Uterus (tissue), 4 donors: ENCODE measurements at places on chromosomes 7 and 10.
A peak's percentile ranks its signal among the peaks of the same experiment; 100 is the strongest.

DNA sequence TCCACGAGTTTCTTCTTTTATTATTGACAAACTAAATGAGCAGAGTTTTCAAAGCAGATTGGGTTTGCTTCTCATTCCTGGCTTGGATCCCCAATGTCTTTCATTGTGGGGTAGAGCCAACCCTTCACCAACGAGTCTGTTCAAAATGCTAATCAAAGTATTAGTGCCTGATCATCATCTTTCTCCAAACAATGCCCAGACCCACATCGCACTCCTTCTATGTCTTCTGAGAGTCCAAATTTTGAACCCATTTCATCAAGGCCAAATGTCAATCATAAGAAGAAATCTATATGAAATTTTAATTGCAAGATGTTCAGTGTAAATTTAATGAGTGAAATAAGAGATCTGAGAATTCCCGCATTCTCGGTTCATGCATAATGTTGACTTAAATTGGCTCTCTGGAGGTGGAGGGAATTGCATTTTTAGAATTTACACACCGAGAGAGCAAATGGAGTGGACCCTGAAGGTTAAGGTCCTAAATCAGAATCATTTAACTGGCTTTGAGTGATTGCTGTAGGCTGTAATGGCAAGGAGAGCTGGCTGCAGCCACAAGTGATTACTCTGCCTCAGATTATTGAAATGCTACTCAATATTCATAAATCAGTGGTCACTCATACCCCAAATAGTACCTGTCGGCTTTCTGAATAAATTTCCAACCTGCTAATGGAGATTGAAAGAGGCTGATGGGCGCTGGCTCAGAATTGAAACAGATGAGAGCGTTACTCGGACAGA is 602.9 kb downstream of the TYW1 start:
- no peak for DNase-seq

DNA sequence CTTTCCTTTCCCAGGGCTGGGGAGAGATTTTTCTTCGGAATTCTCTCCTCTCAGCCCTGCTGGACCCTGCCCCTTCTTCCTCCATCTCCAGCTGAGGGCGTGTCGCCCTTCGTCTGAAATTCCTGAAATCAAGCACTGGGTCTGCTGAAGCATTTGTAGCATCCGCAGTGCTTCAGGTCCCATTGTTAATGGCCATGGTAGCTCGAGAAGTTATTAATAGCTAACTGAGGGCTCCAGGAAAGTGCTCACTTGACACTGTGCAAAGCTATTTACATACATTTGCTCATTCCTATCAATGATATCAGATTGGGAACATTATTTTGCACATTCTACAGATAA is 515 bp downstream of the FAM149B1 start:
- no peak for DNase-seq

GRCh38 chr7:38189231-38189938 is 11.3 kb downstream of the STARD3NL start:
- DNase-seq = no peak

DNA sequence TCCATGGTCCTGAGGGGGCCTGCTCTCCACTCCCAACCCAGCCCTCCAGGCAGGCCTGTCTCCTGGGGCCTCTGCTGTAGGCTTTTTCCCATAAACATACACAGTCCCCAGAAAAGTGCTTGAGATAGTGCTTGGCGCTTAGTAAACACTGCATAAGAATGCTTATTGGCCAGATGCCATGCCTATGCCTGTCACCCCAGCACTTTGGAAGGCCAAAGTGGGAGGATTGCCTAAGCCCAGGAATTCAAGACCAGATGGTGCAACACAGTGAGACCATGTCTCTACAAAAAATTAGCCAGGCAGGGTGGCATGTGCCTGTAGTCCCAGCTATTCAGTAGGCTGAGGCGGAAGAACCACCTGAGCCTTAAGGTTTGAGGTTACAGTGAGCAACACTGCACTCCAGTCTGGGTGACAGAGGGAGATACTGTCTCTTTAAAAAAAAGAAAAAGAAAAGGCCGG is 24.6 kb upstream of the ASL start:
- DNase-seq = no peak

GRCh38 chr7:23357190-23358093 is 58.3 kb downstream of the MALSU1 start:
- DNase-seq = no peak

DNA sequence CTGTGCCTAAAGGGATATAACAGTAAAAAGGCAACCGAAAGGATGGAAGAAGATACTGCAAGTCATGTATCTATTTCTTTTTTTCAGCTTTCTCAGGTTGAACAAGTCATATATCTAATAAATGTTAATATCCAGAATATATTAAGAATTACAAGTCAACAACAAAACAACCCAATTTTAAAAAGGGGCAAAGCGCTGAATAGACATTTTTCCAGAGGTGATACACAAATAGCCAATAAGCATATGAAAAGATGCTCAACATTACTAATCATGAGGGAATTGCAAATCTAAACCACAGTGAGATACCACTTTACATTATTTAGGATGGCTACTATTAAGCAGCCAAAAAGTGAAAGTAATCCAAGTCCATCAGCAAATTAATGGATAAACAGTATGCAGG is 23.0 kb downstream of the DBF4 start:
- DNase-seq = no peak

- no peak for DNase-seq
Measured at GRCh38 chr10:29132551-29133111, 156.2 kb upstream of the LYZL1 start.

DNA sequence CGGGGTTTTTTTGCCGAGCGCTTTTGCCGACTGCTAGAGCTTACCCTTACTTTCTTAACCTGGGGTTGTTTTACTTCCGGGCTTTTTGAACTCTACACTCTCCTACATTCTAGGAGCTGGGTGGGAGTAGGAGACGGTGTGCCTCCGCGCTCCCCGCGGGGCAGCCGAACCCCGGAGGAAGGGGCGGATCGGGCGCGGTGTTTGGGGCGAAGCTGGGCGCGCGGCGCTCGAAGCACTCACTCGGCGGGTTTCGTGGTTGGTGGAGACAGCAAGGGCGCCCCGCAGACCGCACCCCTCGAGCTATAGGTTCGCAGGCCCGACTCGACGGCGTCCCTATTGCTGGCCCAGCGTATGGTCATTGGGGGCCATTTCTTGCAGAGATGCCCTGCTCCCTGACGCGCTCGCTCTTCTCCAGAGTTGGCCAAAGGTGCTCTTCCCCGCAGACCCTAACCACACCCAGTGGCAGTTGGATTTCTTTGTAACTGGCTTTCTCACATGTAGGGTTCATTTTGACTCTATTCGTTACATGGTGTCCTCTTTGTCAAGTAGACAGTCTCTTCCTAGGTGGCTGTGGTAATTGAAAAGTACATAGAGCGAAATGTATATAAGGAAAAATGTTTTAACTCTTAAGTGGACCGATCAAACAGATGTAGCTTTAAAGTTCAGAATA is 364 bp downstream of the ZNF518A start:
- DNase-seq = peak; percentile 43

DNA sequence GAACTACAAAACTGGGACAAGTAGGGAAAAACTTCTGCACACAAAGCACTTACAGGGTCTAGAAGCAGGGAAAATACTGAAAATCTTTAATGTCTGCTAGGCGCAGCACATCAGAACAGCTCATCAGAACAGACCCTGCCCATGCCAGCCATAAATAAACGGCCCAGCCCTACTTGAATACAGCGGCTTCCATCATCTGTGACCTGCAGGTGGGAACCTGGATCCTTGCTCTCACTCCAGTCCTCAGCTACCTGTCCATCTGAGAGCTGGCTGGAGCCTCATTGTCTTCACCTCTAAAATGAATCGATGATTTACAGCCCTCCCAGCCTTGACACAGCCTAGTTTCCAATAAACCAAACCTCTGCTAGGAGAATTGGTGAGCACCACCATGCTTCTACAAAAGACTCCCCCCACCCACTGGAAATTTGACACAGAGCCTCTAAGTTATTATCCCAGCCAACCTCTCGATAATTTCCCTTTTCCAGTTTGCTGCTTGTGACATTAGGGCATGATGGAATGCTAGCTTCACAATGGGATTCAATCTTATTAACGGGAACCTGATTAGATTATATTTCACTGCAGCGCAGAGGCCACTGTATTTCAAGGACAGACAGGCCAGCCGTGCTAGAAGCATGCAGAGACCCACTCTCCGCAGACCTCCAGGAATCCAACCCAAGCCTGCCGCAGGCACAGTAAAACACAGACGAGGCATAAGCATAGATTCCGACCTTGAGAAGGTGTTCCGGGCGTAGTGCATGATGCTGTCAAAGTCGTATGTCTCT is 61.6 kb upstream of the OPALIN start:
- DNase-seq = no peak

- no peak for DNase-seq
Measured at GRCh38 chr7:147321504-147321903, 1204.9 kb downstream of the CNTNAP2 start.

GRCh38 chr10:128109707-128110106 is 16.5 kb downstream of the MKI67 start:
- no peak for DNase-seq

DNA sequence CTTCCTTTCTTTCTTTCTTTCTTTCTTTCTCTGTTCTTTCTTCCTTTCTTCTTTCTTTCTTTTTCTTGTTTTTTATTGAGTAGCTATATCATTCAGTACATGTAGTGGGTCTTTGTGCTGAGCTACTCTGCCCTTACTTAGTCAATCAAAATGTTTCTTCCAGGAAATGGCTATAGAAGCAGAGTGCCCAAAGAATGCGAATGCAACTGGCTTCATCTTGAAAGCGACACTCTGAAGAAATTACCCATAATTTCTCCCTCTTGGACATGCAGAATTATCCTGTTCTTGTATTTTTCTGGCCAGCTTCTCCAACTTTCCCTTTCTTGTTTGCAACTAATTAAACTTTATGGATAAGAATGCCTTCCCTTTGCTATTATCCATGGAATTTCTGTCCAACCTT is 441.5 kb downstream of the MAGI2 start:
- DNase-seq = no peak

- no peak for DNase-seq
Measured at GRCh38 chr7:84237533-84238173, 43.1 kb upstream of the SEMA3A start.

DNA sequence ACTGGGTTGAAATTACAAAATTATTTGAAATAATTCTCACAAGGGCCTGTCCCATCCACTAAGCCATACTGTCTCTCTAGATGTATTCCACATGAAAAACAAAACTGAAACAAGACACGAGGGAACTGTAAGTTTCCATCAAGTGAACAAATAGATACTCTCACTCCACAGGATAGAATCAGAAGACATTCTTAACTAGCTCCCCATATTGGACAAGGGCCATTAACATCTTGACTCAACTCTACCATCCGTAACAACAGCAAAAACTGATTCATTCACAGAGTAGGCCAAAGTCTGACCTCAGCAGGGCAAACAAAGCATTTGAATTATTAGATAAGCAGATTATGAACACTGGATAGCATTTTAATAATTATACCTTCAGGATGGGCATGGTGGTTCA is 29.1 kb downstream of the UBE2H start:
- DNase-seq = no peak

- DNase-seq = no peak
Measured at GRCh38 chr10:14545827-14546226, 215.1 kb upstream of the FRMD4A start.

DNA sequence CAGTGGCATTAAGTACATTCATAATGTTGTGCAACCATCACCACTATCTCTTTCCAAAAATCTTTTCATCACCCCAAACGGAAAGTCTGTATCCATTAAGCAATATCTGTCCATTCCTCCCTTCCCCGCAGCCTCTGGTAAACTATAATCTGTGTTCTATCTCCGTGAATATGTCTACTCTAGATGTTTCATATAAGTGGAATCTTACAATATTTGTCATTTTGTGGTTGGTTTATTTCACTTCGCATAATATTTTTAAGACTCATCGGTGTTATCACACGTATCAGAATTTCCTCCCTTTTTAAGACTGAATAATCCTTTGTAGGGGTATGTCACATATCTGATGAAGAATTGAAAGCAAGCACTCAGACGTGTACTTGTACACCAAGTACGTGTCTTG is 86.0 kb upstream of the FGFR2 start:
- no peak for DNase-seq

DNA sequence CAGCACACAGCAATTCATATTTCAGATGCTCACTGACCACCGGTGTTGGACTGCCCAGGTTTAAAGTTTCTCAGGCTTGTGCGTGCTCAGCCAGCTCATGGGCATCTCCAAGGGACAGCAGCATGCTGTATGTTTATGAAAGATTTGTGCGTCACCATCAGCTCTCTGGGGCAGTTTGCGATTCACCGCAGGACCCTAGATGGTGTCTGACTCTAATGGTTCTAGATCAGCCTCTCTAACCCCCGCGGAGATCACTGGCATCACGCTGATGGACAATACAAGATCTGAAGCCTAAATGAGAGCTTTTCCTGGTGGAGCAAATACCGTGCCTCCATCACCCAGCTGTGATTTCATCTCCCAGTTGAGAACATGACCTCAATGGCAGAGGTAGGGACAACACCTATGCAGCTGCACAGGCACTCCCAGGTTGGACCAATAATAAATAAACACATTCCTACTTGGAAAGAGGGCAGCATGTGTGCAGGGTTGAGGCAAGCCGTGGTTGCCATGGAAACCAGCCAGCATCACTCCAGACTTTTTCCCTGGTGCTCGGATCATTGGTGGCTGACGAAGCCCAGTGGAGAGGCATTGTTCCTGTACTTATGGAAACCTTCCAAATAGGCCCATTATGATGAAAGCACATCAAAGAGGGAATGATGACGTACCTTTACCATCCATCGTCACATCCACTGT is 253.6 kb downstream of the KCNMA1 start:
- DNase-seq = no peak

- no peak for DNase-seq
Measured at GRCh38 chr10:79025199-79025832, 43.5 kb upstream of the ZMIZ1 start.

GRCh38 chr10:73969224-73969841 is 28.6 kb upstream of the VCL start:
- DNase-seq = no peak

GRCh38 chr10:58237014-58237834 is 30.5 kb downstream of the IPMK start:
- no peak for DNase-seq

DNA sequence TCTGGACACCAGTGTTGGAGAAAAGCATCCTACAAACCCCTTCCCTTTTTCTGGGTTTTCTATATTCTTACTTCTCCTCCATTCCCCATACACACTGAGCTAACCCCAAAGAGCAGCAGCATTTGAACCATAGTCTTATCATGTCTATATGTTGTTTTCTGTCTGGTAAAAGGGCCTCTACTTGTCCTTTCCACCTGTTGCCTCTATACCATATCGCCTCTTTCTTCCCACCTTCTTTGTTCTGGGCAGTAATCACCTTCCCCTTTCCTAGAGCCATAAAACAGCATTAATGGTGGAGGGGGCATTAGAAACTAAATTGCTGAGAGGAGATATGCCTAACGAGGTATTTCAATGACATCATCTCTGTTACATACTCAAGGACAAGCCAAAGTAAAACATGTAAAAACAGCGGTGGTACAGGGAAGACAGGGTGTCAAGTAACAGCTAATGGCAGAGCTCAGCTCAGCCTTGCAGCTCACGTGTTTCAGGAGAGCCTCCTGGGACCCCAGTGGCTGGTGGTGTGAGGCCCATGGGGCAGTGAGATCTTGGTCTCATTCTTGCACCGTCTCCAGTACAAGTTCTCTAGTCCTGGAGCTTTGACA is 20.6 kb downstream of the NPY start:
- DNase-seq = no peak

- peak; percentile 56 for DNase-seq
Measured at GRCh38 chr10:62244785-62245467, 23.7 kb downstream of the RTKN2 start.

GRCh38 chr10:85600026-85600743 is 766.4 kb downstream of the GRID1 start:
- no peak for DNase-seq
